ENCODE measurements at places on chromosomes 1 and 21.

DNA sequence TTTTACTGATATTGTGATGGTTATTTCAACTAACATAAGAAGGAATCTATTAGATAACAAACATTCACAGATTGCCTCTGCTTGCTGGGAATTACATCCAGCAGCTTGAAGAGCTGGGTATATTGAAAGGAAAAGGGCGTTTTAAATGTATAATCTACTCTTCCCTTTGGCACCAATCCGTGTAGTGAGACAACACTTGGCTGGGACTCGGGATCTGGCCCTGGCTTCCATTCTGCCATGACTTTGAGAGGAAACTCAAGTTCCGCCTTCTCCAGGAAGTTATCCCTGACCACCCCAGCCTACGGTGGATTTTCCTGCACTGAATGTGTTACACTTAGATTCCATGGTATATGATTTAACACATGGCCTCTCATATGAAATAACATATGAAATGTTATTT is 86.9 kb upstream of the UBE2U start:
- no peak for DNase-seq

- DNase-seq, result no peak
Observed at GRCh38 chr1:59271561-59272260, 25.2 kb upstream of the FGGY start.

DNA sequence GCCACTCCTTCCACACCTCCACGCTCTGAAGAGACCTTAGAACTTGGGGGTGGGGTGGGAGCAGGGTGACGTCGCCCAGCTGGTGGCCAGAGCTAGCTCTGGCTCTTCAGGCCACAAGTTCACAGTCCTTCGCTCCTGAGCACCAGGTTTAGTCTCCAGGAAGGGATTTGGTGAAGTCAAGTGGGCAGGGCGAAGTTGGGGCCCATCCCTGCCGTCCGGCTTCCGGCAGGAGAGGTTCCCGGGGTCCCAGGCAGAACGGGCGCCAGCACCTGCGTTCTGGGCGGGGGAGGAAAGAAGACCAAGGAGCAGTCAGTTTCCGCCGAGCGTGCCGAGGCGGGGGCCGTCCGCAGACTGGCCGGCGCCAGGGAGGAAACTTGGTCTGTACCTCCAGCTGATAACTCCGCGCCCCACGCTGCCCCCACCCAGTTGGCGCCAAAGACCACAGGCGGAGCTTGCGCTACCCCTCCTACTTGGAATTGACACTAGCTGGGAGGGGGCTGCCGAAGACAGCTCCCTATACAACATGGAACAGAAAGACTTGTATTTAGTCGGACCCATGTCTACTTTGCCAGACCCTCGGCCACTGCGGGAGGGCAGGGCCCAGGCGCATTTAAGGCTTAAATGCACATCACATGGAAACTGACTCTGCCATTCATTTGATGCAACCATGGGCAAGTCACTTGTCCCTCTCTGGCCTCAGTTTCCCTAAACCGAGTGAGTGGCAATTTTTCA is 995 bp downstream of the ID3 start:
- DNase-seq, result no peak

GRCh38 chr21:29378832-29379231 is 80.1 kb downstream of the BACH1 start:
- DNase-seq, result peak; percentile 7

GRCh38 chr1:91075233-91076135 is 53.6 kb upstream of the ZNF644 start:
- DNase-seq, result no peak

- no peak for DNase-seq
Observed at GRCh38 chr1:176876966-176877515, 287.5 kb downstream of the ASTN1 start.

DNA sequence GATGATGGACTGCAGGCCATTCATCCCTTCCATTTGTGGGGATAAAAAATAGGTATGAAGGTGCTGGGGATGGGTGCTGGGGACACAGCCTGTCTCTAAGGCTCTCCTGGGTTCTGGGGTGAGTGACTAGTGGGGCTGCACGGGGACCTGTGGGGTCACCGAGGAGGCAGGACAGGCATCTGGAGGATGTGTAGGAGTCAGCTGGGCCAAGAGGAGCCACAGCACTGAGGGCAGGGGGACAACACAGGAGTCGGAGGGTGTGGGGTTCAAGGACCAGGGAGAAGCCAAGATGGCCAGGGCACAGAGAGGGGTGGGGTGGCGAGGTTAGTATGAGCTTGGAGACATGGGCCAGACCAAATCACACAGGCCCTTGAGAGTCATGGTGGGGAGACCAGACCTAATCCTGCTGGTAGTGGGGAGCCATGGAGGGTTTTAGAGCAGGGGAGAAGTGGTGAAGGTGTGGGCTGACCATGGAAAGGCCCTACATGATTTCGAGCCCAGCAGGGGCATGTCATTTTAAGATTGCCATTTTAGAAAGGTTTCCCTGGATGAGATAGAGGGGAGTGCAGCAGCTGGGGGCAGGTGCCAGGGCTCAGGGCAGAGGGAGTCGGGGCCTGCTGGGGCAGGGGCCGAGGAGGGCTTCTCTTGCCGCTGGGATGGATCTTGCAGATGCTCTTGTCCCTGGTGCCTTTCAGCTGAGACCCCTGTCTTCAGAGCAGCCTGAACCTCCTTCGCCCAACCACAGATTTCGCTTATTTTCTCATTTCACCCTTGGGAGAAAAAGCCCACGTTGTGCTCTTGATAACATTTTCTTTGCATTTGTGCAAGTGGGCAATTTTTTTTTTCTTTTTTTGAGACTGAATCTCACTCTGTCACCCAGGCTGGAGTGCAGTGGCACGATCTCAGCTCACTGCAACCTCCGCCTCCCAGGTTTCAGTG is 22.7 kb downstream of the SERINC2 start:
- DNase-seq, result no peak

- DNase-seq, result no peak
Observed at GRCh38 chr1:223136086-223136485, 7.0 kb downstream of the TLR5 start.

GRCh38 chr1:155769257-155769656 is 80.4 kb downstream of the DAP3 start:
- no peak for DNase-seq

All from brain microvascular endothelial cell (primary cell).